ENCODE measurements at places on chromosomes 2 and 18. TPM values are rescaled to one million over a fixed set of nuclear protein-coding genes. Genes with fewer than 3 reads are reported as not detected.

DNA sequence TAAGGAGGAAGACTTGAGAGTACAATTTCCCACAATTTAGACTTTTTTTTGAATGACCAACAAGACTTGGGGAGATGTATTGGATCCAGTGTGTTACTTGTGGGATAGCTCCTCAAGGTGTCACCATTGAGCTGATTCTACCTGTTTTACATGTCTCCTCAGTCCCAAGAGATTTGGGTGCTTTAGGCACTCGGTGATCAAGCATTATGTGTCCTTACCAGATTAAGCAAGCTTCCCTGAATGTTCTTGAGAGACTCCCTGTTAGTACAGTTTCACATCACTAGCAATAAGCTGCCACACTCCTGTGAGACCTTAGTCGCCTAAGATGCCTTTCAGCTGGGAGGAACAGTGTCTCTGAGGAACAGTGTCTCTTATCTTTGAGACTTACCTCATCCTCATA is 384.3 kb upstream of the SYT4 start:
- peak; percentile 31 for DNase-seq

VSNL1 gene
- total RNA-seq = not detected

MEP1B gene
- total RNA-seq = not detected

- DNase-seq = no peak
Measured at GRCh38 chr18:77373730-77374445, 124.2 kb downstream of the GALR1 start.

IL1F10 gene
- total RNA-seq = not detected

- DNase-seq = peak; percentile 92
Measured at GRCh38 chr2:20184067-20184938, 40.6 kb downstream of the SDC1 start.

All from A172 (cell line).